ENCODE measurements at places on chromosomes 6 and 20. TPM values are rescaled to one million over a fixed set of nuclear protein-coding genes. Genes with fewer than 3 reads are reported as not detected.

Gene MICA
- polyA plus RNA-seq: 39.9 TPM

Gene GGTLC1
- not detected for polyA plus RNA-seq

Gene BPI
- polyA plus RNA-seq: 0.04 TPM

Gene CLPSL2
- polyA plus RNA-seq: not detected

Gene MEP1A
- polyA plus RNA-seq: not detected

Gene SRMS
- not detected for polyA plus RNA-seq

Gene PTPRT
- not detected for polyA plus RNA-seq

Gene LAMA4
- polyA plus RNA-seq: 231 TPM
